Cardiac septum (tissue), 1 donor: ENCODE measurements at places on chromosomes 7 and 10.

GRCh38 chr7:1883834-1884582 is 213.9 kb downstream of the ELFN1 start:
- no peak for DNase-seq

DNA sequence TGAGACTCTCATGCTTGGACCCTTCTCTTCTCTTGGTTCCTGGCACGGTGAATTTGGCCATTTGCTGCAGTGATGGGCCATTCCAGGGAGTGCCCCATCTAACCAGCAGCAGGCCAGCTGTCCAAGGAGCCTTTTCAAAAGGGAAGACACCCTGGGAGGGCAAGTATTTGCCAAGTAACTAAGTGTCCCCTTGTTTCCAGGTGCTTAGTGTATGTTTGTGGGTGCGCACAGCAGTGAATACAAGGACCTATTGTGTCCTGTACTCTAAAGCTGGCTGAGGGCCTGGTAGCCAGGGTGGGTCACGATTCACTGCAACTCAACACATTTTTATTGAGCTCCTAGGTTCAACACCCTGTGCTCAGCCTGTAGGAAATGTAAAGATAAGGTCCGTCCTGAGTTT is 348.8 kb downstream of the RNLS start:
- DNase-seq = no peak

GRCh38 chr7:55026086-55026790 is 7.4 kb downstream of the EGFR start:
- no peak for DNase-seq

- DNase-seq = no peak
Observed at GRCh38 chr10:83961620-83962019, 177.7 kb upstream of the GHITM start.

DNA sequence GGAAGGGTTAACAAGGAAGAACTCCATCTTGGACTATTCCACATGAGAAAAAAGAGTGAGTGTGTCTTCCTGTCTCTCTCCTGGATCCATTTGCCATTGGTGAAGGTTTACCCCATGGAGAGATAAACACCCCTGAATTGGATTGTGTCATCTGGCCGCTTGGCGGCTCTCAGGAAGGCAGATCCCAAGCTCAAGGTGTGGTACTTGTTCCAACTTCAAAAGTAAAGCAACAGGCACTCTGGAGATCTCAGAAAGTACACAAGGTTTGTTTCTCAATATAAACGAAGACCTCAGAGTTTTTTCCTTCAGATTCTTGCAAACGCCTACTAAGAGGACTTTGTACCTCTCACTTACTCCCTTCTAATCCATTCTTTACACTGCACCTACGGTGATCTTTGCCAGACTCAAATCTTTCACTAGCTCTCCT is 116.7 kb downstream of the REEP3 start:
- no peak for DNase-seq
